ENCODE measurements at places on chromosomes 3 and 15.

- DNase-seq, result no peak
Observed at GRCh38 chr3:79246875-79247724, 520.7 kb downstream of the ROBO1 start.

GRCh38 chr15:56491110-56491722 lies 26.3 kb upstream of the MNS1 start:
- peak; percentile 5 for DNase-seq

DNA sequence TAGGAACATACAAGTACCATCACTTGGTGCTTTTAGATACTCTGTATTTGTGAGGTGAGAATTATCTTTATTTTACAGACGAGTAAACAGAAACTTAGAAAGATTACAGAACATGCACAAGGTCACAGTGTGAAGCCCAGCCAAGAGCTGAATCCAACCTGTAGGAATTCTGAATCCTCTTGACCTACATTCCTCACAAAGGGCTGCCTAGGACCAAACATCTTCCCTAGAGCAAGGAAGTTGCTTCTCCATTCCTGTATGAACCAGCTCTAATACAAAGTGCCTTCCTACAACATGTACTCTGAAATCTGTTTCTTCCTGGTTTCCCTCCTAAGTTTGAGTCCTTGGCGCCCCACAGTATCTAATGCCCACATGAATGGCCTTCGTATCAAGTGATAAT lies 2.9 kb downstream of the HDGFL3 start:
- no peak for DNase-seq

GRCh38 chr3:122343654-122344053 lies 18.6 kb downstream of the CSTA start:
- no peak for DNase-seq

DNA sequence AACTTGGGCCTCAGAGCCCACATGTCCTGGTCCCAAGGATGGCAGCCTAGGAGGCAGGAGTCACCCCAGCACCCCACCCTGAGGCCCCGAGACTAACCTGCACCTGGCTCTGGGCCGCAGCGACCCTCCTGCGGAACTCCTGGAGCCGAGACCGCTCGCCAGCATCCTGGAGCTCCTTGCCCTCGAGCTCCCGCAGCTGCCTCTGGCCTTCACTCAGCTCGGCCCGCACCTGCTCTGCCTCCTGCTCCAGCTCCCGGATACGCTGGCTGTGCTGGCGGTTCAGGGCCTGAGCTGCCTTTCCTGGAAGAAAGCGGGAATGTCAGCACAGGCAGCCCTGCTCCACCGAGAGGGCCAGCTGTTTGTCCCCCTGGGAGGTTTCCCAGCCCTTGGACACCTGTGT lies 13.2 kb downstream of the KIF7 start:
- DNase-seq, result no peak

GRCh38 chr3:55481744-55482495 lies 5.2 kb downstream of the WNT5A start:
- no peak for DNase-seq

GRCh38 chr3:112763258-112763657 lies 83.4 kb downstream of the CD200R1L start:
- no peak for DNase-seq

DNA sequence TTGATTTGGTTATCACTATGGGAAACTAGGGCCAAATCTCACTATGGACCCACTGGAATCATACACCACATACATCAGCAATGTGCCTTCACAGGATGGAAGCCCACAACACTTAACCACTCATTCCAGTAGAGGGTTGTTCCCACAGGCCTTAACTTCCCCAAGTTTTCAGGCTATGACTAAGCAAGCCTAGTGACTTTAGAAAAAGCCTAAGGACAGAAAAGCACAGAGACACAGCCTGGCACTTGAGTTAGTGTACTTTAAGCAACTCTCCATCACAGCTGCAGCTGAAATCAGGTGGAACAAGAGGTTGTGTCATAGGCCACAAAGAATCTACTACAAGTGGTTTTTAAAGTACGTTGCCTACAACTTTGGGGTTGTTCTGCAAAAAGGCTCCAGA lies 128.7 kb downstream of the LRRN1 start:
- no peak for DNase-seq

GRCh38 chr3:195752546-195753331 lies 32.0 kb downstream of the MUC20 start:
- no peak for DNase-seq

GRCh38 chr15:48974882-48975281 lies 11.2 kb upstream of the SHC4 start:
- no peak for DNase-seq

GRCh38 chr3:14837186-14837877 lies 18.6 kb downstream of the FGD5 start:
- DNase-seq, result no peak

DNA sequence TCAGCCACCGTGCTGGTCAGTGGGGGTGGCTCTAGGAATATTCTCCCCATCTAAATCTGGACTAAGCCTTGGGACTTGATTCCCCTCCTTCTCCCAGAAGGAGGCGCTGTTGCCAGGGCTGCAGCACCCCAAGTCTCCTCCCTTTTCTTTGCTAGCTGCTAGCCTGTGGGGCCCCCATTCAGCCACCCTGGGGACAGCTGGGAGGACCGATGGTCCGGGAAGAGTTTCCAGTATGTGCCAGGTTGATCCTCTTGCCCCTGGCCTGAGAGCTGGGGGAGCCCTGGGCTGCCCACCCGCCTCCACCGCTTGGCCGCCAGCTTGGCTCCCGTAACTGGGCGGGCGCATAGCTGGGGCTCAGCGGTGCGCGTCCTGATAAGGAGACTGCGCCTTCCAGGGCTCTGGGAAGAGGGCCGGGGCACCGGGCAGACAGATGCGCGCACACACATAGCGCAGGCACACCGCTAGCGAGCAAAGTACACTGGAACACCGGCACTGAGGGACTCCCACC lies 4.2 kb downstream of the SMAD6 start:
- no peak for DNase-seq

DNA sequence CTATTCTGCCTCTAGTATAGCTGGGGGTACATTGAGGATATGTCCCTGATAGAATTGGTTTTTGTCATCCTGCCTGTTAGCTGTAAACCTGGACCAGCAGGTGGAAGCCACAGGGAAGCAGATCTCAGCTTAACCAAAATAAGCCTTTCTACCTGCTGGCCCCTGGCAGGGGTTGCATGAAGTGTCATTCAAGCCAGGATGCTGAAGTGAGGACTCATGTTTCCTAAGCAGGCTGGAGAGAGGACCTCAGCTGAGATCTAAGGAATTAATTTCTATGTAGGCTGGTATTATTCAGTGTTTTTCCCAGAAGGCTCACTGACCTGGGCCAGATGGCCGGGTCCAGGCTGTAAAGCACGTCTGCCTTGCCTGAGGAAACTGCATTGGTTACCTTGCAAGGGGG lies 128.9 kb downstream of the MEGF11 start:
- no peak for DNase-seq

DNA sequence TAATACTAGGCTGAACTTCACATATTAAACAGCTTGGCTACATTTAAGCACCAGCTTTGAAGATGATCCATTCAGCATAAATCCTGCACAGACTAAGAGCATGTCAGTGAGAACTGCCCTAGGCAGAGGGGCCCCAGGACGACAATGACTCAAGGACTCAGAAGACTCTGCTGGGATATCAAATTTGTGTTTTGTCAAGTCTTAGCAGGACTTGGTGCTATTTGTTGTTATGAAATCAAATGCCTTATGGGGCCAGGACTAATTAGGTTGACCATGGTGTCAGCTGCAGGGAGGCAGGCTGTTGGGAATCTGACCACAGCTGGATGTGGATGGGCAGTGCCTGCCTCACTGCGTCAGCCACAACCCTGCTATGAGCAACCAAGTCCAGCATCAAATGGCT lies 91.8 kb downstream of the RYR3 start:
- DNase-seq, result no peak

- no peak for DNase-seq
Observed at GRCh38 chr15:99253381-99254090, 2.3 kb downstream of the LRRC28 start.

- no peak for DNase-seq
Observed at GRCh38 chr3:35505181-35505580, 134.1 kb upstream of the ARPP21 start.

DNA sequence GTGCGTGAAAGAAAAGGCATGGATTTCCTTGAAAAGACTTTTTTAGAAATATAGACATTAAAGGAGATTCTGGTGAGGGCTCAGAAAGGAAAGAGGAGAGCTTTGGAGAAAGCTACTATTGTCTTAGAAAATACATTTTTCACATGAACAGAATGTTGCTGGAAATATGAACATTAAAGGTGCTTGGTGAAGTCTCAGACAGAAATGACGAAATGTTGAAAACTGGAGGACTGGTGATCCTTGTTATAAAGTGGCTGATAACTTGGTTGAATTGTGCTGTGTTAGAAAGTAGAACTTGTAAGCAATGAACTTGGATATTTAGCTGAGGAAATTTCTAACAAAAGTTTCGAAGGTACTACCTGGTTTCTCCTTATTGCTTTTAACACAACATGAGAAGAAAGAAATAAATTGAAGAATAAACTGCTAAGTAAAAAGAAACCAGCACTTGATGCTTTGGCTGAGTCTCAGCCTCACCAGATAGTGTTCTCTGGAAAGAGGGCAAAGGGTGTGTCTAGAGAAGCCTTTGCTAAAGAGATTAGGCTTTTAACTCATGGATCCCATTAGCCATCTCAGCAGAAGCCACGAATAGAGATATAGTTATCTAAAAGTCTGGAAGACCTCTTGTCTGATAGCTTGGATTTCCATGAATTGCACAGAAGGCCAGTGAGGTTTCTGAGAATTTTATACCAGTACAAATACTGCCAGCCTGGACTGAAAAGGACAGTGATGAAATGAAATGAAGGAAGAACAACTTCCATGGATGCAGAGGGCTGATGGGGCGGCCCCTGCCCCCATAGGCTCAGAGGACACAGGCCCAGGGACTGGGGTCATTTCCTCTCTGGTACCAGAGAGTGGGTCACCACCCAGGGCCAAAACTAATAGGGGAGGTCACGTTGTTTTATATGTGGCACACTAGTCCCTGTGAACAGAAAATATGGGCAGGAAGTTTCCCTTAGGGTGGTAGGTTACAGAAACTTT lies 91.5 kb downstream of the RPL22L1 start:
- DNase-seq, result no peak

DNA sequence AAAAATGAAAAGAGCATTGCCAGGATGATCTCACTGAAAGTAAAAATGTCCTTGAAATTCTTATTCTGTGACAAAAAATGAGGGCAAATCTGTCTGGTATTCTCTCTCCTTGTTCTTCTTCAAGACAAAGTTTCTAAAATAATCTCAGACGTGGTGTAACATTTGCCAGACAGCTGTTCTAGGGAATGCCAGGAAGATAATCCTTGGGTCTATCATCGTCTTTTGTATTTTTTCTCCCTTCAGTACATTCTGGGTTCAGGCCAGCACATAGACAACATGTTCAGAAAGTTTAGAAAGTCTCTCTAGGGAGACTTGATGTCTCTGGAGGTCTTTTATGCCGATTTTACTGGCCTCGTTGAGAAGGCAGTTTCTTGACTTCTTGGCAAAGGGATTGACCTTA lies 121.2 kb upstream of the HES1 start:
- DNase-seq, result no peak

DNA sequence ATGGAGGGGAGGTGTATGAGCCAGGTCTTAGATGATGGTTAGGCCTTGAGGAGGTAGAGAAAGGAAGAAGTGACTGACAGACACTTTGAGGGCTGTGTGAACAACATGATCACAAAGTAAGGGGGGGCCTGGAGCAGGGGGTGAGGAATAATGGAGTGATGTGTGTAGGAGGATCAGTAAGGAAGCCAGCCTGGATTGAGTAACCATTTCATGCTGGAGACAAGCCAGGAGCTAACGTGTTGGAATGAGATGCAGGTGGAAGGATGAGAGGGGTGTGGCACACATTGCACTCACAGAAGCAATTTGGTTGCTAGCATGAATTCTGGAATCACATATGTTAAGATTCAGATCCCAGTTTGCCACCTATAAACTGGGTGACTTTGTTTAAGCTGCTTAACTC lies 65.5 kb downstream of the BBX start:
- DNase-seq, result no peak

GRCh38 chr3:44772099-44772442 lies 10.5 kb downstream of the KIF15 start:
- no peak for DNase-seq

DNA sequence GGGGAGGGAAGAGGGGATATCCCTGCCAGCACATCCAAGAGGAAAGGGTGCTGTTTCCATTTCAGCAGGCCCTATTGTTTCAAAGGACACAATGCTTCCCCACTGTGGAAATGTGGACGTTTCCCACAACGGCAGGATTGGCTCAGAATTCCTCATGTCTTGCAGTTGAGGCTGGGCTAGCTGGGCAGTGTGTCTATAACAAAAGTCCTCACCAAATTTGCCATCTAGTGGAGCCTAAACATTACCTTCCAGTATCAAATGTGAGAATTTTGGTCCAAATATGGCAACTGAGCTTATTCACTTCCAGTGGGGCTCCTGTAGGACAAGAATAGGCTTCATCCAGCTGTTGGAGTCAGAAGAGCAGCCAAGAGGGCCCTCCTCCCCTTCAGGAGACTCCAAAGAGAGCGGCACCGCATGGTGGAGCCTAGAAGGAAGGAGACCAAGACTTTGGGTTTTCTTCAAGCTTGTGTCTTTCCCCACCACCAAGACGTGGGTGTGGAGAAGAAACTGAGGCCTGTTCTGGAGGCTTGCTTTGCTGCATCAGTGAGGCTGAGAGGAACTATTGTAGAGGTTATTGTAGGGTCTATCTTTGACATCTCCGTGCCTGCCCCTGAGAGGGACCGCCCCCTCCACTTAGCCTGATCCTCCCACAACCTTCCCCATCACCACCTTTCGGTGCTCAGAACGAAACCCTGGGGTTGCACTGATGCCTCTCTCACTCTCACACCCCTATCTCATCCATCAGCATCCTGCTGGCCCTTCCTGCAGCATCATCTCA lies 45.3 kb upstream of the SLCO2A1 start:
- no peak for DNase-seq

- no peak for DNase-seq
Observed at GRCh38 chr3:183278479-183279088, 25.5 kb downstream of the B3GNT5 start.

GRCh38 chr3:164460851-164461250 lies 617.4 kb downstream of the SI start:
- no peak for DNase-seq

GRCh38 chr15:92091155-92091734 lies 237.7 kb downstream of the SLCO3A1 start:
- no peak for DNase-seq

GRCh38 chr3:152910966-152911365 lies 76.0 kb downstream of the P2RY1 start:
- DNase-seq, result no peak

- no peak for DNase-seq
Observed at GRCh38 chr15:64146885-64147681, 4.4 kb upstream of the SNX22 start.

DNA sequence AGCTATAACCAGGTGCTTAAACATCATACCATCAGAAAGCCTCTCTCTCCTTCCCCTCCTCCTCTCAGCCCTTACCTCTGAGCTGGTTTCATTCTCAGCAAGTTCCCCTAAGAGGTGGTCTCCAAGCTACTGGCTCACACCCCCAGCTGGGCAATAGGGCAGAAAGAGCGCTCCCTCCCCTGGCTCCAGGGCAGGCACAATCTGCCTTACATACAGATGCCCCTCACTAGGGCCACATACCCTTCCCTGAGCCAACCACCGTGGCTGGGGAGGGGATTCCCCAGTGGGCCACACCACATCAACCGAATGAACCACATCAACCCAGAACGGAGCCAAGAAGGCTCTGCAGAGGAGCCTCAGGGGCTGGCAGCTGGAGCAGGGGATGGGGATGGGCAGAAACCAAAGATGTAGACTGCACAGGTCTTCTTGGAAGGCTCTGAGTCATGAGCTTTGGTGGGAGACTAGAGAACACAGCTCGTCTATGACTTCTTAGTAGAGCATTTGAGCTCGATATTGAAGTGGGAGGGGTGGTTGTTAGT lies 4.6 kb upstream of the FBLN2 start:
- DNase-seq, result no peak

GRCh38 chr3:106810300-106810875 lies 566.9 kb upstream of the CCDC54 start:
- no peak for DNase-seq

All from stimulated activated CD4-positive, alpha-beta T cell treated with anti-CD3 and anti-CD28 coated beads, TNF-alpha, amount 100 ng/mL, for 4 hours (primary cell).